ENCODE measurements at places on chromosomes 1 and 21. TPM values are rescaled to one million over a fixed set of nuclear protein-coding genes. Genes with fewer than 3 reads are reported as not detected.

DNA sequence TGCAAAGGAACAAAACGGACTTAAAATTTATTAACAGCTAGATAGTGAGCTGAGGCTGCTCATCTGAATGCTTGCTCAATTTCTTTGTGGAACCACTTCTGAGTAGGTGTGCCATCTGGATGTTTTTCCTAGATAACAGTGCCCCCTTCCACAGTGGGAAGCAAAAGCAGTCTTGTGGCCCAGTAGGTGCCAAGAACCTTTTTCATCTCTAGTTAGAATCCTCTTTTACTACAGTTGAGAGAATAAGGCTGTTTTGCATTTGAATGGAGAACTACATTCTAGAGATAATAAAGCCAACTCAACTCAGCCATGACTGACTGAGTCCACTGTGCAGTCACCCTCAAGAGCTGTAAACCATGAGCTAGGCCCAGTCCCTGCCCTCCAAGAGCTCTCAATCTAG, 13.3 kb downstream of the F3 start:
- DNase-seq, result no peak

- no peak for DNase-seq
These were observed 41.3 kb downstream of the ZBTB18 start for GRCh38 chr1:244092293-244092963.

DNA sequence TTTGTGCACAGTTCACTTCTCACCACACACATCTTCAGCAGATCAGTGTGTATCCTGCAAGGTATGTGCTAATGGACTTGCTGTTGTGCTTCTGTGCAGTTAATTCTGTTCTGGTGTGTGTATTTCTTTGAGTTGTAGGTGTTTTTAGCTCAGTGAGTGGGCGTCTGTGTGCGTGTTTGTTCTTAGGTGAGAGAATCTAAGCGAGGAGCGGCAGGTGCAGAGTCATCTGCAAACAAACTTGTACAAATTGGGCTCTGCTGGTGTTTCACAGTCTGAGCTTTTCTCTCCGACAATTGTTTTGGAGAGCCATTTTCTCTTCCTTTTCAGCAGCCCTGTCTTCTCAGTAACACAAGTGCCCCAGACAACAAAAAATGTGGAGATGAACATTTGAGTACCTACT, 43.6 kb downstream of the ACP6 start:
- DNase-seq, result no peak

CA14 gene
- not detected for total RNA-seq

All from HT-29 (cell line).